Endodermal cell (in vitro differentiated cells): ENCODE measurements at places on chromosomes 5 and 9.

GRCh38 chr9:69829484-69829883 is 8.9 kb downstream of the CFAP95 start:
- peaks cover 2% of the 10 kb centered on the region for H3K4me1 ChIP-seq
- H3K36me3 ChIP-seq = no peaks in the 10 kb centered on the region

DNA sequence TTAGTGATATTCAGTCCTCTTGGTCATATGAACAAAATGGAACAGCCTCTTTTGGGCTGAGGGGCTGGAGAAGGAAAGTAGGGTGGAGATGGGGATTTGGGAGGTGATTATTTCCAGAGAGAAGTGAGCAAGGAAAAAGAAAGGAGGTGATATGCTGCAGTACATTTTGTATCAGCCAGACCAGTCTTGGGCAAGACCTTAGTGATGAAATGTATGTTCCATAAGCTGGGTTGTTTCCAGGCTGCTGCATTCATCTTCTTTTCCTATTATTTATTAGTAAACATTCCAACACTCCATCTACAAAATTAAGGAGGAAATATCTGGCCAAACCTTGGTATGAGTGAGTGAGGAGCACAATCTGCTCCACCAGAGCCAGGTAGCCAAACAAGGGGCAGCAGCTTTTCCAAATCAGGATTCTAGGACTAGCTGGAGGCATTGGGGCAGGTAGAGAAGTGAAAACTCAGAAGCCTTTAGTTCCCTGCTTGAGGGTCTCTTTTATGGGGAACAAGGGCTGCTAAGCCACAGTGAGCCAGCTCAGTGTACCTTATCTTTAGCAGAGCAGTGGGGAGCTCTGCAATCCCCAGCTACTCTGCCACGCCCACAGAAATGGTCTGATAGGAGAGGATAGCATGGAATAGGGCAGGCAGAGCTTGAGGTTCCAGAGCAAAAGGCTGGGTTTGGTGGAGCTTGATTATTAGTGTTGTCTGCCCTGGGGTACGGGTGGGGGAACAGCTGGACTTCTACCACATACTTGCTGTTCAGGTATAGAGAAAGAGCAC is 19.5 kb downstream of the RAD1 start:
- H3K4me3 ChIP-seq = no peak overlapping the region
- no peak overlapping the region for H3K27ac ChIP-seq
- H3K27me3 ChIP-seq = no peaks in the 10 kb centered on the region
- H3K36me3 ChIP-seq = no peaks in the 10 kb centered on the region
- peaks cover 7% of the 10 kb centered on the region for H3K4me1 ChIP-seq

DNA sequence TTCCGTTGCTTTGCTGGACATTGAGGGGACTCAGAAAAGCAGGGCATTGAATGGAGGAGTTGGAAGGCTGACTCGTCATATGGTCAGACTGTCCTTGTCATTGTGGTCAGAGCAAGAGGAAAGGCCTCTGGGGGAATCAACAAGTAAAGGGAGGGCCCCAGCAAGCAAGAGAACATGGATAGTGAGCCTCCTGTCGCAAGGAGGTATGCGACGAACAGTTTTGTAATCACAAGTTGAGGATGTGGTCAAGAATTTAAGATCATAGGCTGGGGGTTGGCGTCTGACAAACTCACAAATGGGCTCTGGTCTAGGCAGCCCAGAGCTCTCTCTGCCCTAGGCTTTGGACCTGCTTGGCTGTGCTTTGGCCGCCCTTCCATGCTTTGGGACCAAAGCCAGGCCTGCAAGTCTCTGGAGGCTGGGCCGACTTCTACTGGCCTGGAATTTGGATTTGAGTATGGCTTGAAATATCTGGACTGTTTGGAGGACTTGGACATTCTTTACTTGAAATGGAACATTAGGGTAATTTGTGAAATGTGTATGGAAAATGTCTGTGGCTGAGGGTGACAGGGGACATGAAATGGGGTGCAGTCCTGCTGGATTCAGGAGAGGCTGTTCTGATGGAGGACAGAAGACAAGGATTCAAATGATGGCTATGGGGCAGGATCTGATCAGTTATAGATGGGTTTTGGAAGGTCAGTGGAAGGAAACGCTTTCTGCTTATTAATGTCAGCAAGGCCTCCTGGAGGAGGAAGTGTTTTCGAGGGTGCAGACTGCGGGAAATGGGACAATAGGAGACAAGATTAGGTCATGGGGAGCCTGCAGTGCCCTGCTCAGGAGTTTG is 19.2 kb upstream of the NDST1 start:
- H3K27ac ChIP-seq = no peak overlapping the region
- H3K27me3 ChIP-seq = no peaks in the 10 kb centered on the region
- no peak overlapping the region for H3K4me3 ChIP-seq
- H3K36me3 ChIP-seq = peaks cover 6% of the 10 kb centered on the region
- no peak for DNase-seq
- H3K4me1 ChIP-seq = peaks cover 14% of the 10 kb centered on the region

- H3K27ac ChIP-seq = no peak overlapping the region
- H3K36me3 ChIP-seq = no peaks in the 10 kb centered on the region
- no peak for DNase-seq
- H3K4me3 ChIP-seq = no peak overlapping the region
- H3K4me1 ChIP-seq = no peaks in the 10 kb centered on the region
- no peaks in the 10 kb centered on the region for H3K27me3 ChIP-seq
These were observed 103.5 kb upstream of the APC start for GRCh38 chr5:112634166-112634565.

- H3K36me3 ChIP-seq = no peaks in the 10 kb centered on the region
- no peaks in the 10 kb centered on the region for H3K4me1 ChIP-seq
- H3K27me3 ChIP-seq = no peaks in the 10 kb centered on the region
- no peak overlapping the region for H3K4me3 ChIP-seq
These were observed 548.6 kb downstream of the KIF4B start for GRCh38 chr5:155562158-155562557.

GRCh38 chr9:113184539-113184938 is 33.7 kb downstream of the SLC31A2 start:
- peaks cover 83% of the 10 kb centered on the region for H3K36me3 ChIP-seq
- peaks cover 3% of the 10 kb centered on the region for H3K4me1 ChIP-seq
- no peak for DNase-seq
- no peak overlapping the region for H3K4me3 ChIP-seq
- H3K27me3 ChIP-seq = no peaks in the 10 kb centered on the region

GRCh38 chr5:148620696-148621095 is 33.6 kb downstream of the HTR4 start:
- no peaks in the 10 kb centered on the region for H3K36me3 ChIP-seq
- H3K27ac ChIP-seq = no peak overlapping the region
- H3K4me1 ChIP-seq = peaks cover 3% of the 10 kb centered on the region
- no peak overlapping the region for H3K4me3 ChIP-seq
- DNase-seq = no peak
- H3K27me3 ChIP-seq = no peaks in the 10 kb centered on the region

- no peaks in the 10 kb centered on the region for H3K4me1 ChIP-seq
- H3K36me3 ChIP-seq = peaks cover 56% of the 10 kb centered on the region
- no peak overlapping the region for H3K27ac ChIP-seq
- H3K4me3 ChIP-seq = no peak overlapping the region
These were observed 17.1 kb downstream of the LRRC8A start for GRCh38 chr9:128898845-128899565.

DNA sequence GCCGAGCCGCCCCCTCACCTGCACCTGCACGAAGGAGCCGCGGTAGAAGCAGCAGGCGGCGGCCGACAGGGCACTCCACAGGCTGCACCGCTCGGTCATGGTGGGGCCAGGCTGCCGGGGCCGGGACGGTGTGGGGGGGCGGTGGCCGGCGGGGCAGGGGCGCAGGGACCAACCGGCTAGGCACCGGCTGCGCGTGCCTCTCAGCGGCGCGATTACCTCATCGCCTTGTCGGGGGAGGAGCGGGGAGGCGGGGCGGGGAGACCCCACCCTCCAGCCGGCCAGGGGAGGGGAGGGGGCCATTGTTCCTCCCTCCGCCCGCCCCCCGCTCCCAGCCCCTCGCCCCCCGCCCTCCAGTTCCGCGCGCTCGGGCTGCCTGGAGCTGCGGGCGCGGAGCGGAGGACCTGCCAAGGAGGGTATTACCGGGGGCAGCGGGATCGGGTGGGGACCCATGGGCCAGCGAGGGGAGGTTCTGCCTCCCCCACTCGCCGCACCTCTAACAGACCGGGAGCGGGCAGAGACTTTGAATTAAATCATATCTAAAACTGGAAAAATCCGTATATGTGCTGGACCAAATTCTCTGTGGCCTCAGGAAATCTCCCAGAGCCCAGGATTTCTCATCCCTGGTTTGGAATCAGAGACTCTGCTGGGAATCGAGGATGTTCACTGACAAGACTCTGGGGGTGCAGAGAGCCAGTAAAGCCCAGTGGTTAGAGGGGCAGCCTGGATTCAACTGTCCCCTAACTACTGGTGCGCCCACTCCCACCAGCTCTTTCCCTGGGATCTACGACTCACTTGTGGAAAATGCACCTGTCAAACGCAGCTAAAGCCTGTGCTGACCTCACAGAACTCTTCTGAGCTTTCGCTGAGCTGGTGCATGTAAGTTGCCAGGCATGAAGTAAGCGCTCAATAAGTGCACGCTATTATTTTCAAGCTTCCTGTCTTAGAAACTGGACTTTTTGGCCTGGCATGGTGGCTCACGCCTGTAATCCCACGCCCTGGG is 20.3 kb upstream of the TOR2A start:
- DNase-seq = peak; percentile 90
- peak overlapping the region; percentile 53 for H3K4me3 ChIP-seq
- no peaks in the 10 kb centered on the region for H3K4me1 ChIP-seq
- H3K27ac ChIP-seq = no peak overlapping the region

- no peaks in the 10 kb centered on the region for H3K4me1 ChIP-seq
- no peaks in the 10 kb centered on the region for H3K36me3 ChIP-seq
- no peak for DNase-seq
- H3K4me3 ChIP-seq = no peak overlapping the region
- H3K27me3 ChIP-seq = no peaks in the 10 kb centered on the region
- no peak overlapping the region for H3K27ac ChIP-seq
These were observed 167.2 kb downstream of the XRCC4 start for GRCh38 chr5:83244516-83244915.

DNA sequence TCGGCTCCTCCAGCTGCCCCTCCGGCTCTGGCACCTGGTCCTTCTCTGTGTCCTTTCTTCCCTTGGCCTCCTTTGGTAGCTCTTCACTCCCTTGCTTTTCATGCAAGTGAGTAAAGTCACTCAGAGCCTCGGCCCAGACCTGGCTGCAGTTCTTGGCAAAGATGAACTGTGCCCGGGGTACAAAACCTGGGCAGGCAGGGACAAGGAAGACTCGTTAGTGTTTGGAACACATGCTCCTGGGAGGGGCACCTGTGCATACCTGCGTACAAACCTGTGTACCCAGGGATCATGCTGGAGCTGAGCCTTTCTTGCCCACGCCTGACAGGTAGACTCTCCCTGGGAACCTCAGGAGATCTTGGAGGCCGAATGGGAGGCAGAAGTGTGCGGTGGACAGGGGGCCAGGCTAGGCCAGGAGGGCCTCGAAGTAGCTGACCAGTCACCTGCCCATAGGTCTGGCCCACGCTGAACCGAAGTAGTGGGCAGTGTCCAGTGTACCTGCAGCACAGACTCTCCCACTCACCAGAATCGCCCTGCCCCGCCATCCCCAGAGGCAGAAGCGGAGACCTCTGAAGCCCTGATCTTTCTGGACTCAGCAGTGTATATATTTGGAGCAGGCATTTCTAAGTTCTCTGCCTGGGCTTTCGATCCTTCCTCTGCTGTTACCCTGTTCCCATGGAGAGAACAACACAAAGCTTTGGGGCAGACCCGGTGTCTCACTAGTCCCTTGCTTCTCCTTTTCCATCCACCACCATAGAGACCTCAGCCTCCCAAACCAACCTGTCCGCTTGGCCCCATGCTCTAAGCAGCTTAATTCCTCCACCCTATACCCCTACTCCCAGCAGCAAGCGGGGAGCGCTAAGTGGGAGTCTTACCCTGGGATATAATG is 41.9 kb upstream of the TESK1 start:
- no peak for DNase-seq
- H3K4me3 ChIP-seq = no peak overlapping the region
- no peaks in the 10 kb centered on the region for H3K4me1 ChIP-seq
- H3K27ac ChIP-seq = peak overlapping the region; percentile 47
- H3K36me3 ChIP-seq = peaks cover 10% of the 10 kb centered on the region
- H3K27me3 ChIP-seq = no peaks in the 10 kb centered on the region

GRCh38 chr9:95667789-95668188 is 151.0 kb upstream of the PTCH1 start:
- H3K4me3 ChIP-seq = no peak overlapping the region
- no peaks in the 10 kb centered on the region for H3K4me1 ChIP-seq
- no peak overlapping the region for H3K27ac ChIP-seq
- peaks cover 6% of the 10 kb centered on the region for H3K27me3 ChIP-seq
- no peaks in the 10 kb centered on the region for H3K36me3 ChIP-seq

DNA sequence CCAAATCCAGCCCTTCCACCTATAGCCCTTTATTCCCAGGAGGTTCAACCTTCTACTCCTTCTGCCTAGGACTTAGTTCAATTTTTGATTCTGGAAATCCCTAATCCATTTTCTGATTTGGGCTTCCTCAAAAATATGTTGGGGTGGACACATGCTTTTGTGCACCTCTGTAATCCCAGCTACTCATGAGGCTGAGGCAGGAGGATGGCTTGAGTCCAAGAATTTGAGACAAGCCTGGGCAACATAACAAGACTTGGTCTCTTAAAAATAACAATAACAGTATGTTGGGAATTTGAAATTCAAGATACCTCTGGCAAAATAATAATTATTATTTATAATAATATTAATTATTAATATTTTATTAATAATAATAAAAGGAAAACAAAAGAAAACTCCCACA is 188.7 kb upstream of the TLE4 start:
- no peaks in the 10 kb centered on the region for H3K4me1 ChIP-seq
- DNase-seq = no peak
- no peaks in the 10 kb centered on the region for H3K36me3 ChIP-seq

DNA sequence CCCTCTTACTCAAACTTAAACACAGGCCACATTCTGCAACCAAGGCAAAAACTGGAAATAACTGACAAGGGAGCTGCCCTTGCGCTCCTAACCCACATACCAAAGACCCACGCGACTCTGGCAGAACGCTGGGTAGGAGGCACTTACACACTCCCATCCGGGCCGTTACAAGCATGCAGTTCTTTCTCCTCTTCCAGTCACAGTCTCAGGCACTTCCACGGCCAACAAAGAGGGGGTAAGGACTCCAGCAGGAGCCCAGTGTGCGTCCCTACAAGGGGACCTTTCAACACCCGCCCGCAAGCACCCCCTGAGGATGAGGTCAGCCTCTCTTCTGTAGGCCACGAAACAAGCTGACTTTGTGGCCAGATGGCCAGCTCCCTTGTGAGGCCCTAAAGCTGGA is 57.4 kb downstream of the SERINC5 start:
- no peaks in the 10 kb centered on the region for H3K27me3 ChIP-seq
- peaks cover 5% of the 10 kb centered on the region for H3K4me1 ChIP-seq
- peaks cover 71% of the 10 kb centered on the region for H3K36me3 ChIP-seq
- DNase-seq = no peak
- no peak overlapping the region for H3K27ac ChIP-seq
